Activated CD4-positive, alpha-beta T cell treated with anti-CD3 and anti-CD28 coated beads for 48 hours (primary cell): ENCODE measurements at places on chromosomes 12 and 14.

DNA sequence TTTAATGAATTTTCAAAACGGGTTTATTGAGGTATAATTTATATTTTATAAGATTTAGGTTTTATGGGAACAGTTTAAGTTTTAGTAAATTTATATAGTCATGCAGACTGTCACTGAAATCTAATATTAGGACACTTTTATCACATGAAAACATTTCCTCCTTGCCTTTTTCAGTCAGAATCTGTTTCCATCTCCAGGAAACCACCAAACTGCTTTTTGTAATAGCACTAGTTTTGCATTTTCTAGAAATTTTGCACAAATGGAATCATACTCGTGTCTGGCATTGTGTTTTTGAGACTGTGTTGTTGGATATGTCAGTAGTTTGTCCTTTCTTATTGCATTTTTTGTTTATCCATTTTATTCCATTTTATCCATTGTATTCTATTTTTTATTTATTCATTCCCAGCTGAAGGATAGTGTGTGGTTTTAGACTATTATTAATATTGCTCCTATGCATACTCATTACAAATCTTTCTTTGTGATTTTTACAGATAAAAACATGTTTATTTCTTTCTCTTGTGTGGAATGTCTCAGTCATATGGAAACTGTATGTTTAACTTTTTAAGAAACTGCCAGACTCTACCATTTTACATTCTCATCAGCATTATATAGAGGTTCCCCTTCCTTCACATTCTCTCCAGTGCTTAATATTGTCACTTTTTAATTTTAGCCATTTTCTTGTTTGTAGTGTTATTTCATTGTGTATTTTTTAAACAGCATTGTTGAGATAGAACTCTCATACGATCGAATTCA lies 26.5 kb downstream of the PALS1 start:
- DNase-seq: no peak

GRCh38 chr12:25115677-25116076 lies 79.3 kb downstream of the DNAI7 start:
- DNase-seq: no peak

- no peak for DNase-seq
These were observed 7.1 kb downstream of the IL22 start for GRCh38 chr12:68246350-68246749.

- DNase-seq: peak; percentile 61
These were observed 20.0 kb upstream of the TCP11L2 start for GRCh38 chr12:106282457-106283097.

DNA sequence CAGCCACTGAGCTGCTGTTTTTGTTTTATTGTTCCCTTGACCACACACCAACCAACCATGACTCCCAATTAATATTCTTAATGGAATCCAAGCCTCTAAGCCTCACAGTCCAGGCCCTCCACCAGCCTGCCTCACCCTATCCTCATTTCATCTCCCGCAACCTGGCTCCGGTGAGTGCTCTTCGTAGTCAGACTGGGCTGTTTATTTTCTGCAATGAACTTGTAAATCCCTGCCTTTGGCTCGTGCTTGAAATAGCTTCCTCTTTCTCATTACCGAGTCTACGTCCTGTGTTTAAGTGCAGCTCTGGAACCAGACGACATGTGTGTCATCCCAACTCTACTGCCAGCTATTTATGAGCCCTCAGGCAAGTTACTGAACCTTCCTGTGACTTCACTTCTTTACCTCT lies 12.4 kb upstream of the ETFBKMT start:
- no peak for DNase-seq

DNA sequence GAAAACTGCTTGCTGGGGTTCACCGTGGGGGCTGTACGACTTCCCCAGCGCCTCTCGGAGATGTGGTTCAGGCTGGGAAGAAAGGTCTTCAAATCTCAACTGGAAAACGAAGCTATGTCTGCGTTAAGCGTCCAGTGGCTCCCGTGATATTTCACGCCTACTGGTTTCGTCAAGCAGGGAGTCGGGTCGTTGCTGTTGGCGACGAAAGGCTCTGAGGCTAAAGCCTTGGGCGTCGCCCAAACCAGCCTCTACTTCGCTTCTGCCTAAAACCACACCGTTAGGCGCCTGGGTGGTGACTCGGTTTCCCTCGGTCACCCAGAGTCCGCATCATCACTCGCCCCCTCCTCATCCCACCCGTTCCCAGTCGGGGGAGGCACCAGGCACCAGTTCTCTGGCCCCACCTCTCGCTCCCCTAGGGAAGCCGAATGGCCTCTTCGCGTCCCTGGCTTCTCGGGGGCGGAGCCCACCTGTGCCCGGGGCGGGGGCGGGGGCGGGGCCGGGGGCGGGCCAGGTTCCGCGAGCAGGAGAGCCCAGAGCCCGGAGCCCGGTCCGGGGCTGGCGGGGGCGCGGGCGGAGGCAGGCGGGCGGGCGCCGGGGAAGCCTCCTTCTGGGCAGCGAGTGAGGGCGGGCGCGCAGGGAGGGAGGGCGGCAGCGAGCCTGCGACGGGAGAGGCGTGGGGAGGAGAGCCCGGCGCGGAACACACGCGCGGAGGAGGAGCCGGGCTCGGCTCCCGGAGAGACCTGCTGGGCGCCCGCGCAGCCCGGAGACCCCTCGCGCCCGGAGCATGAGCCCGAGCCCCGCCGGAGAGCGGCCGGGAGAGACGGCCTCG lies at the start of gene B4GALNT3:
Gene B4GALNT3, plus strand, starts transcription at position 510 of the 829 bp plus-strand sequence. CDS start 438 bp downstream, outside the sequence.
- peak; percentile 41 for DNase-seq

DNA sequence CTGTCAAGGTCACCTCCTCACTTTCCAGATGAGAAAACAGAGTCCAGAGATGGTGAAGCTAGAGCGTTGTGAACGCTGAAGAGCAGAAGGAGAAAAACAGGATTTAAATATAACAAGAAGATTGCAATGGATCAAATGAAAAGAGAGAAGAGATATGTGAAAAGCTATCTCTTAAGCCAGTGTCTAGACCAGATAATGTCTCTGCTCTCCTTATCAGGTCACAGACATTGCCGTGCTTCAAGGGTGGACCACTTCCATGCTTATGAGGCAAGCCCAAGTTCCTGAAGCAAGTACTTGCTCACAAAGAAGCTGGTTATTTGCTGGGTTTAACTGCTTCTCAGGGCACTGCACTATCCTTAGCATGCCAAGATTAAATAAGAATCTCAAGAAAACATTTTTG lies 31.6 kb upstream of the FRS2 start:
- DNase-seq: no peak

GRCh38 chr12:43749016-43749415 lies 9.6 kb downstream of the PUS7L start:
- no peak for DNase-seq

DNA sequence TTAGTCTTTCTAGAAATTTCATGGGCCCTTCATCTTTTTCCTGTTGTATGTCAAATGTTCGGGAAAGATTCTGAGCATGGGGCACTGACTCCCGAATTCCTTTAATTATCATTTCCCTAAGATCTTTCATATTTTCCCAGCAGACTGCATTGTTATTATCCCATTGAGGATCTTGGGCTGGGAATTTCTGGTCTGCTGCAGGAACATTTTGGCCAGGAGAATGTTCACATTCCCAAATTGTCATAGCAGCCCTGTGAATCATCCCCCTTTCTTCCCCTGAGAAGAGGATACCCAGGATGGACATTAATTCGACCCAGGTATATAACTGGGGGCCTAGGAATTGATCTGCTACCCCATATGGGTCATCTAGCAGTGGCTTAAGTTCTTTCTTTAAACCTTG lies 112.5 kb downstream of the RIN3 start:
- no peak for DNase-seq

DNA sequence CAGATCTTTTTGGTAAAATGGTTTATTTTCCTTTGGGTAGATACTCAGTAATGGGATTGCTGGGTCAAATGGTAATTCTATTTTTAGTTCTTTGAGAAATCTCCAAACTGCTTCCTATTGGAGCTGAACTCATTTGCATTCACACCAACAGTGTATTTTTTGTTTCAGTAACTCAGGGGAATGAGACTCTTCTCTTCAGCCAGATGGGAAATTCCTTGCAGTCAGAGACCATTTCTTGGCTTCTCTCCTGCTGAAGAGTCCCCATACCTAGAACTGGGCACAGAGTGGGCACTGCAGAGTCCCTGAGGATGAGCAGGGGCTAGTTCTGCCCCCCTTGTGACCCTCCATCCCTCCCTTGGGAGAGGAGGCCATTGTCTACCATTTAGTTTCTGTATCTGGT lies 10.8 kb downstream of the SDSL start:
- DNase-seq: no peak

- DNase-seq: no peak
These were observed 95.4 kb upstream of the SLC38A4 start for GRCh38 chr12:46921048-46921763.

DNA sequence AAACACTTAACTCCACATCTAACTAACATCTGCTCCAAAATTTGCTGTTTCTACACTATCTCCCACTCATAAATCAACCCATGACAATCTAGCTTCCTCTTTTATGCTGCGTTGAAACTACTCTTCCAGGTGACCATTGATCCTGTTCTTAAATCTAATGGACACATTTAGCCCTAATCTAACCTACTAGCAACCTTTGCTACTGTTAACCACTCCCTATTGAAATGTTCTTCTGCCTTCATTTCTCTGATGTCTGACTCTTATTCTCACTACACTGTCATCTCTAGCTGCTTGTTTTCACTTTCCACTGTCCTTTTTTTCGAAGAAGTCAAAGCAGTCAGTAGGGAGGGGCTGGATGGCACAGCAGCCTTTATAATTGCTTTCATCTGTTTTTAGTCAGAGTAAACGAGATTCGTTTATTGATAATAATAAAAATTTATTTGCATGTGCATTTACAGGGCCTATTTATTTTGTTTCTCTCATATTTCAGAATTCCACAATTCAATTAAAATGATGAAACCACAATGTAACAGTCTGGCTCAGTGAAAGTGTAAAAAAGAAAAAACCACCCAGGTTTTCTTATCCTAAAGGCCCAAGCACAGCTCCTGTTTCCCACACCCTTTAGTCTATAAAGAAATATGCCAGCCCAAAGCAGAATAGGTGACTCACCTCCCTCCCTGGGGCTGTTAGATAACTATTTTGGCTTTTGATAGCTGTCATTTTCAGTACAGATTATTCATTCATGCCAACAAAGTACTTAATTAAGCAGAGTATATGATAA lies 44.9 kb downstream of the ATP2B1 start:
- peak; percentile 18 for DNase-seq

DNA sequence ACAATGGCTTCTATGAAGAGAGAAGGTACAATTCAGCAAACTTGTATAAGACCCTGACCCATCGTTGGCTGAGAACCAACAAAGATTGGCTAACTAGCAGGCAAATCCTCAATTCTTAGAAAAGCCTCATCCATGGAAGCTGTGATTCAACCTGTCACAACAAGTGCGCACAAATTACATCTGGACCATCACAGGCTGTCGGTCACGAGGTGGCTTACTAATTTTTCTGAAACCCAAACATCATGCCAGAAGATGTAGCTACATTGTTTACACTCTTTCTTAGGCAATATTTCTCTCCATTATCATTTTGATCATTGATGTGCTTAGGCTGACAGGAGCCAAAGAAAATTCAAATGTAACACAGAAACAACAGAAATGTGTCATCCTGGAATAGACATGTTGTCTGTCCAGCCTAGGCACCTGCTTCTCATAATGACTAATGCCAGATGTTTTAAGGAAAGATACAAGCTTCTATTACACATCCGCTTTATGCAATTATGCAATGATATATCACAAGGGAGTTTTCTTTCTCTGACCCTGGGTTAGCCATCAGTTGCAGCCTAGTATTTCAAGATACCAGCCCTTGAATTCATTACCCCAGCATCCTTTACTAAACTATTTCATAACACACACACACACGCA lies 92.9 kb upstream of the DIO2 start:
- no peak for DNase-seq

GRCh38 chr12:26279091-26279490 lies 83.7 kb downstream of the SSPN start:
- DNase-seq: no peak

GRCh38 chr12:43516045-43516444 lies 36.0 kb downstream of the ADAMTS20 start:
- no peak for DNase-seq

DNA sequence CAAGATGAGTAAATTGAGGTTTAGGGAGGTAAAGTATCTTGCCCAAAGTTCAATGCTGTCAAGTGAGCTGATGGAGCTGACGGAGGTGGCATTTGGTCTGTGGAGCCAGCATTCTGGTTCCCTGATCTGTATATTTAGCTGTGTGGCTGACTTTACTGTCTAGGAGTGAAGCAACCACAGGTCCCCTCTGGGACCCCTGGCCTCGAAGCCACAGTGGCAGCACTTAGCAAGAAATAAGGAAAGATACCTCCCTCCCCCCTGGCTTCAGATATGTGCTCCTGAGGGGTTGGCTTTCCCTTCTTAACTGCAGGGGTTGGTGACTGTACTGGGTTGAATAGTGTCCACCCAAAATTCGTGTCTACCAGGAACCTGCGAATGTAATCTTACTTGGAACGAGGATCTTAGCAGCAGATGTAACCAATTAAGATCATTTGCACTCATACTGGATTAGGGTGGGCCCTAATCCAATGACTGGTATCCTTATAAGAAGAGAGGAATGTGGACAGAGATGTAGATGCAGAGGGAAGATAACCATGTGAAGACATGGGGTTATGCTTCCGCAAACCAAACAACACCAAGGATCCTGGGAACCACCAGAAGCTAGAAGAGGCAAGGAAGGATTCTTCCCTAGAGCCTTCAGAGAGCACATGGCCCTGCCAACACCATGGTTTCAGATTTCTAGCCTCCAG lies 2.0 kb upstream of the ACVR1B start:
- DNase-seq: no peak
